AG04449 (cell line): ENCODE measurements at places on chromosomes 13 and 19.
A peak's percentile ranks its signal among the peaks of the same experiment; 100 is the strongest.

DNA sequence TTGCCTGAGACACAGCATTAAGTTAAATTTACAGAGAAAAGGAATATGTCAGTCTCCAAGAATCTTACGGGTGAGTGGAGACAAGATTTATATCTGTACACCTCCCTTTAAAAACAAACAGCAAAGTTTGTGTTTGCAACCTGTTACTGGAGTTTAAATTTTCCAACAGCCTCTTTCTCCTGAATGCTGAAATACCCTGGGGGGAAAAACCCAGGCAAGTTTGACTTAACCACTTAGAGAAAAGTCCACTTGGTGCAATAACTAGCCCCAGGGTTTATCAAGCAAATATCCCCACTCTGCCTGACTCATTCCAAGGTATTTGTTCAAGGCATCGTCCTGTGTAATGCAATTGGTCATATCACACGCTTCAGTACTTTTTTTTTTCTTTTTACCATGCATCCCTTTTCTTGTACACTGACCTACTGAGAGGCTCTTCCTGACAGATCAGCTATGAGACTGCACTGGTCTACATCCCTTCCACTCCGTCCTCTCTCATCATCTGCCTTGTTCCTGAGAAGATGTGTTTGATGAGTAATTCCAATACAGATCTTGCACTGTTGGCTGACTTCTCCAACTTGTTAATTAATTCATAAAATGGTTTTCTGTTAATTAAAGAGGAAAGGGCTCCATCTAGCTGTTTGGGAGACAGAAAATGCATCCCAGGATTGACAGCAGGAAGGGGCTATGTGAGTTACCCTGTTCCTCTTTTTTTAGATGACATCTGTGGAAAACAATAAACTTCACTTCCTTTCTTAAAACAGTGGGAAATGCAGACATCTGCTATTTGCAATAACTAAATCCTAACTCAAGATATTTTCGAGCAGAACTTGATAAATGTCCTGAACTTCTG is 212.5 kb upstream of the IRS2 start:
- DNase-seq, result peak; percentile 74

- DNase-seq, result no peak
Measured at GRCh38 chr19:4566402-4567051, 7.0 kb upstream of the SEMA6B start.

DNA sequence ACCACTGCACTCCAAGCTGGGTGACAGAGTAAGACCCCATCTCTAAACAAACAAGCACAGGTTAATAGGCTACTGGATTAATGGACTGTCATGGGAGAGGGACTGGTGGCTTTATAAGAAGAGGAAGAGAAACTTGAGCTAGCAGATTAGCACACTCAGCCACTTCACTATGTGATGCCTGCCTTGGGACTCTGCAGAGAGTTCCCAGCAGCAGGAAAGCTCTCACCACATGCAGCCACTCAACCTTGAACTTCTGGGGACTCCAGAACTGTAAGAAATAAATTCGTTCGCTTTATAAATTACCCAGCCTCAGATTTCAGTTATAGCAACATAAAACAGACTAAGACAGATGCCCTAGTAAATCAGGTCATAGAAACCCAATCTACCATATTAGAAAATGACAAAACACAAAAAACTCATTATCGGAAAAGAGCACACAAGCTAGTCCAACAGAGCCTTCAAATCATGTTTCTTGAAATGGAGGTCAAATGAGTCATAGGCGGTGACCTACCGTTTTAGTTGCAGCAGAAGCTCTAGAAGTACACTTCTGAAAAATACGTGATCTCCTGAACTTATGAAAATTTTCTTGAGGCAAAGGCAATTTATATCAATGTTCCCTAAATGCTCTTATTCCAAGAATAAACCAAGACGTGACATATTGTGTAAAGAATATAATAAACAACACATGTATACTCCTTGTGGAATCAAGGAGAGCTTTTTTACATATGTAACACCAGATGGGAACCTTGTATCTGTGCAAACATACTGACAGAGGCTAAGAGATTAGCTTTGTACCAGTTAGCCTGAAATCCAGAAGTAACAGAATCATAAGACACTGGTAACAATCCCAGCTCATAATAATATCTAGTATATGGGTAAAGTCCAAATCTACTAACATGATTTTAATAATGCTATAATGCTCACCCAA is 340.9 kb upstream of the SGCG start:
- DNase-seq, result no peak

DNA sequence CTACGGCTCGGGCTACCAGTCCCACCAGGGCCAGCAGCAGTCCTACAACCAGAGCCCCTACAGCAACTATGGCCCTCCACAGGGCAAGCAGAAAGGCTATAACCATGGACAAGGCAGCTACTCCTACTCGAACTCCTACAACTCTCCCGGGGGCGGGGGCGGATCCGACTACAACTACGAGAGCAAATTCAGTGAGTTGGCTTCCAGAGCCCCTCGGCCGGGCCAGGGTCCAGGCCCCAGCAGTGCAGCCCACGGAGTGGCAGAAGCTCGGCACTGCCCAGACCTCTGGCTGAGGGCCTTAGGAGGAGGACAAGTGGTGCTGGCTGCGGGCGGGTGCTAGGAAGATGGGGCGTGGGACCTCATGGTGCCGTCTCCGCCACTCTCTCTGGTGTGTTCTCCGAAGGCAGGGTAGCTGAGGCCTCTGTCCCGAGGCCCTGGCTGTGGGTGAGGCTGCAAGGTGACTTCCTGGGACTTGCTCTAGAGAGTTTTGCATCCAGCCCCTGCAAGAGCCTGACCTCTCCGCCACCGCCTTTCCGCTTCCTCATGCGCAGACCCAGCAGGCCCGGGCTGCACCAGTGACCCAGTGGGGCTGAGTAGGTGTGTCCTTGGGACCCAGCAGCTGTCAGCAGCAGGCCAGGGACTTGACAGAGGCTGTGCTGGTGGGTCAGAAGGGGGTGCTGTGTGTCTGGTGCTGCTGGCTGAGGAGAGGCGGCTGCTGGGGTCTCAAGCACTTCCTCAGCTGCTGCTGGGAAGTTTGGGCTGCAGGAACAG is 13.5 kb upstream of the QTRT1 start:
- DNase-seq, result no peak

DNA sequence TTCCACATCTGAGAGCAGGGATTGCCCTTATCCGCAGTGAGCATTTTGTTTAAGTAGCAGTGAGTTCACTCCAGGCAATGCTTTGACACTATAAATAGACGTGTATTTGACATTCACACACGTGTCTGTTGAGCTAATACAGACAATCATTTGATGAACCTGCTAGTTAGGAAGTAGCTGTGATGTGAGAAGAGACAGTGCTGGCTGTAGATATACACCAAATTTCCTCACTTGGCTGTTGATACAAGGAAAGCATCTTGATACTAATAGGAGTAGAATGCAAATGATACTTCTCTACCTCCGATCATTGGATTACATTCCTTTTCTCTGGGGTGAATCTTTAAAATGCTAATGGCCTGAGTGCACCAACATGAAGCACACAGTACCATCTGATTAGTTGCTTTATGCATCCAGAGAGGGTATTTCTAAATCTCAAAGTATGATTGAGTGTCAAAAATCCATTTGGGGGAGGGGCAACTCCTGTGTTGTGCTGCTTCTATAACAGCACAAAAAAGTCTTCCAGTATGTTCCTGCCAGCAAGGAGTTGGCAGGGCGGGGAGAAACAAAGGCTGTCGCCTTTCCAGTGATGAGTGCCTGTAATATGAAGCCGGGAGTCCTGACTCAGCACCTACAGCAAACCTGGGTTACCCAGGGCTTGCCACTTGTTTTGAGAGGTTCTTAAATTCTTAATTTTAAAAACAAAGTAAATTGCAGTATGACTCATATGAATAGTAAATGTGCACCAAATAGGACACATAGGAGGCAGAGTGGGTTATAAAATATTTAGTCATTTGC is 7.0 kb downstream of the CUL4A start:
- no peak for DNase-seq

DNA sequence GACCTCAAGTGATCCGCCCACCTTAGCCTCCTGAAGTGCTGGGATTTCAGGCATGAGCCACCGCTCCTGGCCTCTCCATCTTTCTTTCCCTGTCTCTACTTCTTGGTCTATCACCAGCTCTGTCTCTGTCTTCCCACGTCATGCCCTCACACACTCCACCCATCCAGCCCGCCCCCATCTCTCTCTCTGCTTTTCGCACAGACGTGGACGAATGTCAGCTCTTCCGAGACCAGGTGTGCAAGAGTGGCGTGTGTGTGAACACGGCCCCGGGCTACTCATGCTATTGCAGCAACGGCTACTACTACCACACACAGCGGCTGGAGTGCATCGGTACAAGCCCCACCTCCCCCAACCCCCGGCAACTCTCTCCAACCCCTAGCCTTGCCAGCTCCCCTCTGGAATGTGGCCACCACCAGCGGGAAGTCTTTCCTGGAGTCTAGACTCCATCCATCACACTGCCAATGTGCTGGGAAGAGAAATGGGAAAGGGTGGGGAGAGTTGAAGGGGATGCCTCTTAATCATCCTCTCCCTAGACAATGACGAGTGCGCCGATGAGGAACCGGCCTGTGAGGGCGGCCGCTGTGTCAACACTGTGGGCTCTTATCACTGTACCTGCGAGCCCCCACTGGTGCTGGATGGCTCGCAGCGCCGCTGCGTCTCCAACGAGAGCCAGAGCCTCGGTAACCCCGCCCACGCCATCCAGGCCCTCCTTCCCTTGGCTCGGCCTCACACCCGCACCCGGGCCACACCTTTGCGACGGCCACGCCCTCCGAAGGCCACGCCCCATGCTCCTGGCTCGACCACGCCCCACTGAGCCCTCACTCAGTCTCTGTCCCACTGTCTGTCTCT is 22.5 kb downstream of the LTBP4 start:
- no peak for DNase-seq

DNA sequence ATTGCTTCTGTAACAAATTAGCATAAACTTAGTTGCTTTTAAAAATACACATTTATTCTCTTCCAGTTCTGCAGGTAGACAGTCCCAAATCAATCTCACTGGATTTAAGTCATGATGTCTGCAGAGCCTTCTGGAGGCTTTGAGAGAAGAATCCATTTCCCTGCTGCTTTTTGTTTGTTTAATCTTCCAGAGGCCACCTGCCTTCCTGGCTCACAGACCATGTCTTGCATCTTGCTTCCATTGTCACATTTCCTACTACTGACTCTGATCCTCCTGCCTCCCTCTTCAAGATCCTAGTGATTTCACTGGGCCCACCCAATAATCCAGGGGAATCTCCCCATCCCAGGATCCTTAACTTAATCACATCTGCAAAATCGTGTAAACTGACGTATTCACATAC is 473.3 kb downstream of the ITGBL1 start:
- DNase-seq, result no peak

GRCh38 chr19:55284405-55285058 is 735 bp downstream of the BRSK1 start:
- no peak for DNase-seq

- DNase-seq, result no peak
Measured at GRCh38 chr13:46738055-46738454, 58.9 kb downstream of the ESD start.

DNA sequence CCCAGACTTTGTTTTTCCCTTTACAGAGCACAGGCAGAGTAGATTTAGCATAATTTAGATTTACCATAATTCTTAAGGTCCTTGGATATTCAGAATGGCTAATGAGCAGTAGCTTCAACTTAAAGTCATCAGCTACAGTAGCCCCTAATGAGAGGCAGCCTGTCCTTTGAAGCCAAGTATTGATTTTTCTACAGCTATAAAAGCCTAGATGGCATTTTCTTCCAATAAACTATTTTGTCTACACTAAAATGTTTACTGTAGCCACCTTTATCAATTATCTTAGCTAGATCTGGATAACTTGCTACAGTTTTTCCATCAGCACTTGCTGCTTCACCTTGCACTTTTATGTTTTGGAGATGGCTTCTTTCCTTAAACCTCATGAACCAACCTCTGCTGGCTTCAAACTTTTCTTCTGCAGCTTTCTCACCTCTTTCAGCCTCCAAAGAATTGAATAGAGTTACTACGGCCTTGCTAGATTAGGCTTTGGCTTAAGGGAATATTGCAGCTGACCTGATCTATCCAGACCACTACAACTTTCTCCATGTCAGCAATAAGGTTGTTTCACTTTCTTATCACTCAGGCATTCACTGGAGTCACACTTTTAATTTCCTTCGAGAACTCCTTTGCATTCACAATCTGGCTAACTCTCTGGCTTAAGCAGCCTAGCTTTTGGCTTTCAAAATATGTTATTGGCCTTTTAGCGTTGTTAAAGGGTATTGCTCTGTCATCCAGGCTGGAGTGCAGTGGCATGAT is 26.6 kb downstream of the BRD4 start:
- no peak for DNase-seq

DNA sequence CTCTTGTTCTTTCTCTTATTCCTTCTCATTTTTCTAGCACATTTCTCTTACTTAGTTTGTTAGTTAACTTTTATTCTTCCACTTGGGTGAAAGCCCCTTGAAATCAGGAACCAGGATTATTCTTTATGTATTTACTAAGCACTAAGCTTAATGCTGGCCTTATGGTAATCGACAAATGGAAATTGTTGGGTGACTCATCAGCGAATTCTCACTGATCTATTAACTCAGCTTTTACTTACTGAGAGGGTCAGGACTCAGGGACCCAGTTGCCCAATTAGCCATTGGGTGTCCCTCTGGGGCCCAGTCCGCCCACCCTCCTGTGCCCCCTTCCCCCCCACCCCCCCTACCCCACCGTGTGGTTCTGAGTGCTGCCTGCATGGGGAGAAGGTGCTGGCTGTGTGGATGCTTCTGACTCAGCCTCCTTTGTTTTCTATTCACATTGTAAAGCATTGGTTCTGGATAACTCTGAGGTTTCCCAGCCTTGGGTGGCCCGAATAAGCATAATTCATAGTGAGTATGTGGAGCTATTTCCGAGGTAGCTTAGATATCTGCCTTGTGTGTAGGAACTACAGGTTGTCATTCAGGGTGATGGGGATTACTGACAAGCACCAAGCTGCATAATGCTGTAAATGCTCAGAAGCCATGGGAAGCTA is 240.9 kb downstream of the FGF9 start:
- no peak for DNase-seq

DNA sequence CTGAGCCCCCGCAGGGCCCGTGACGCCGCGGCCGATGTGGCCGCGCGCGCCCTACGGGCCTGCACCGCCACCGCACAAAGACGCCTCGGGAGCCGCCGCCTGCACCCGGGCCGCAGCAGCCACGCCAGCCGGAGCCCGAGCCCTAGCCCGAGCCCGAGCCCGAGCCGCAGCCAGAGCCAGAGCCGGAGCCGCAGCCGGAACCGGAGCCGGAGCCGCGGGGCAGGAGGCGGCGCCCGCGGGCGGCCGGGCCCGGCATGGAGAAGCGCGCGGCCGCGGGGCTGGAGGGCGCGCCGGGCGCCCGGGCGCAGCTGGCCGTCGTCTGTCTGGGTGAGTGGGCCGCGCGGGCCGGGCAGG is 379 bp downstream of the LRP3 start:
- DNase-seq, result no peak

GRCh38 chr13:99075268-99076191 is 97.7 kb upstream of the DOCK9 start:
- no peak for DNase-seq

DNA sequence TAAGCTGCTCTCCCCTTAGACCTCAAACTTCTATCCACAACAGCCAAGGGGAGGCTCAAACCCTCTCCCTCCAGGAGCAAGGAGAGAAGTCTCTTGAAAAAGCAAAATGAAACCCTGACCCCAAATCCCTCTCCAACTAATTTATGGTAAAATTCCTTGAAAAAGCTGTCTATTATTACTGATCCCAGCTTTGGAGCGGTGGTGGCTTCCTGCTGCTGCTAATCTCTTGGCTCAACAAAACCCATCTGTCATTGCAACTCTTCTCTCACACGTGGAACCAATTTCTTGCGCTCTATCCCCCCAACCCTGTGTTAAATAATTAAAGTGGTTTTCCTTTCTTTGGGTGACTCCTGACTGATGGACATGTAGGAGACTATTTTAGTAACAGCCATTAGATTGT is 64.1 kb upstream of the OXGR1 start:
- DNase-seq, result no peak

GRCh38 chr19:51342631-51343569 is 961 bp upstream of the VSIG10L start:
- DNase-seq, result no peak
